ENCODE measurements at places on chromosomes 11 and 22.

DNA sequence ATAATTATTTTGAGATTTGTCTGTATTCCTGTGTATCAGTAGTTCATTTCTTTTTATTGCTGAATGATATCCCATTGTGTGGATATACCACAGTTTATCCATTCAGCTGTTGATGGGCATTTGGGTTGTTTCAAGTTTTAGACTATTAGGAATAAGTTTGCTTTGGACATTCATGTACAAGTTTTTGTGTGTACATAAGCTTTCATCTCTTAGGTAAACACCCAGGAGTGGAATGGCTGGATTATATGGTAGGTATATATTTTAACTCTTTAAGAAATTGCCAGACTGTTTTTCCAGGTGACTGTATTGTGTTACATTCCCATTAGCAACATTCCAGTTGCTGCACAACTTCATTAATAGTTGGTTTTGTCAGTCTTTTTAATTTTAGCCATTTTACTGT is 52.0 kb downstream of the ARHGEF12 start:
- DNase-seq: no peak

GRCh38 chr11:11931461-11932055 is 76.9 kb downstream of the DKK3 start:
- DNase-seq: peak; percentile 2

DNA sequence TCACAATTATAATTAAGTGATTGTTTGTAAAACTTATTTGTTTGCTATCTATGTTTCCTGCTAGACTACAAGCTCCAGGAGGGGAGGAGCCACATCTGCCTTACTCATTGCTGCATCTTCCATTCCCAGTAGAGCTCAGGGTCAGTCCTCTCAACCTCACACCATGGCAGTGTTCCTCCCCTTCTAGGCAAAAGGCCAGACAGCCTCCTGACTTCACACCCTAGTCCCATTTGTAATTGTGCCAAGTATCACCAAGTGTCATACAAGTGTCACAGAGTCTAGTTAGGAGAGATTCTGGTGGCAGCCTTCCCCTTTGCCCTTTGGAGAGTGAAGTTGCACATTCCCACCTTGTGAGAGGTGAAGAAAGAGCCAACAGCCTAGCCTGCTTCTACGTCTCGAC is 490.4 kb downstream of the INSC start:
- DNase-seq: no peak

DNA sequence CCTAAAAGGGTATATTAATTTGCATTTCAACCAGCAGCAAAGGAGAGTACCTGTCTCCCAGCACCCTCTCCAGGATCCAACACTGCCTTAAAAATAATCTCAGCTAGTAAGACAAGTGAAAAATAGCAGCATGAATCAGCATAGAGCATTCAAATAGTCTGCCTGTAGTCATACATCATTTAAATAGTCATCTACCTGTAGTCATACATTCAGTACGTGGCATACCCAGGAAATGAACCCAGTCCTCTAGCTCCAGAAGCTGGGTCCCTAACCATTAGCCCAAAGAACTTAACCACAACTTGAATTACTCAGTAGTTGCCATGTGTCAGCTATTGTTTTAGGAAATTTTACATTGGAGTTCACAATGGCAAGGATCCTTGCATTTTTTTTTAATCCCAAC is 9.3 kb downstream of the TENM4 start:
- DNase-seq: no peak

GRCh38 chr22:44566911-44567310 is 68.9 kb upstream of the RTL6 start:
- DNase-seq: no peak

GRCh38 chr22:32788904-32789624 is 12.4 kb upstream of the TIMP3 start:
- no peak for DNase-seq

- DNase-seq: peak; percentile 86
These were observed 39.7 kb upstream of the TH start for GRCh38 chr11:2211113-2211971.

GRCh38 chr11:10878408-10879214 is 20.8 kb upstream of the ZBED5 start:
- no peak for DNase-seq

DNA sequence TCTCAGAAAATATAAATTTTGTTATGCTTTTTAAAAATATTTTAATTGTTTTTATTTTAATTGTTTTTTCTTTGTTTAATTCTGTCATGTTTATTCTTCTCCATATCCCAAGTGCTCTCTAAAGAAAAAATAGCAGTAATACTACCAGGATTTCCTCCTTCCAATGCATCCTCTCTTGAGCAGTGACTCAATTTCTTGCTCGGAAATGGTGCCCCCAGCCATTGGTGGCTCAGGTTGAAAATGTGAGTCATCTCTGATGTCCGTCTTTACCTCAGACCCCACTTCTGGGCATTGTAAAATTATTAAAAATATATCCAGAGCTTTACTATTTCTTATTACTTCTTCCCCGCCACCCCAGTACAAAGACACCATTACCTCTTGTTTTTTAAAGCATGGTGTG is 898.5 kb downstream of the METTL15 start:
- DNase-seq: no peak

DNA sequence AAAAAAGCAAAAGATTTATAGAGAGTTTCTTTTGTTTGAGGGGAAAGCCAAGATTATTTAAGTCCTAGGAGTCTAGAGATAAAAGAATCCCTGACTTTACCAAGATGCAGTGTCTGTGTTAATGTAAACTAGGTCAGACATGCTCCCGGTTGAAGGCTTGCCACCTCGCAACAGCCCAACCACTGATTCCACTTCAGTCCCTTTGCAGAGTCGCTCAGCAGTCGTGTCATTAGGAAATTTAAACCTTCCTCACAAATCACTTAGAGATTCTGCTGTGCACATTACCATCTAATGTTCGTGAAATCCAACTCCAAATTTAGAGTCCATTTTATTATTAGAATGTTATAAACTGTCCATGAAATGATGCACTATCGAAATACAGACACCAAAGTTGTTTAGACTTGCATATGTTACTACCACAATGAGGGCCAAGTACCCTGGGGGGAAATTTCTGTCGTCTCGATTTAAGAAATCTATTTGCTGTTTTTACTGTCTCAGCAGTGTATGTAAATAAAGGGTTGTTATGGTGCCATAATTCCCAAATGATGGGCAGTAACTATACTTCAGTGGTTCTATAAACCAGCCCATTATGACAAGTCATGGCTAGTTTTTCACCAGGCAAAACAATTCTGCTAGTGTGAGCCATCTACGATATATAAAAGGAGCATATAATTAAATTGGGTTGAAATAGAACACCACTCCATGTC is 101.4 kb upstream of the MTNR1B start:
- DNase-seq: peak; percentile 97

- DNase-seq: no peak
These were observed 44.6 kb downstream of the COPB1 start for GRCh38 chr11:14454861-14455632.

GRCh38 chr11:92311616-92312449 is 87.2 kb downstream of the FAT3 start:
- no peak for DNase-seq

GRCh38 chr11:93537049-93537448 is 6.1 kb downstream of the SMCO4 start:
- DNase-seq: no peak

DNA sequence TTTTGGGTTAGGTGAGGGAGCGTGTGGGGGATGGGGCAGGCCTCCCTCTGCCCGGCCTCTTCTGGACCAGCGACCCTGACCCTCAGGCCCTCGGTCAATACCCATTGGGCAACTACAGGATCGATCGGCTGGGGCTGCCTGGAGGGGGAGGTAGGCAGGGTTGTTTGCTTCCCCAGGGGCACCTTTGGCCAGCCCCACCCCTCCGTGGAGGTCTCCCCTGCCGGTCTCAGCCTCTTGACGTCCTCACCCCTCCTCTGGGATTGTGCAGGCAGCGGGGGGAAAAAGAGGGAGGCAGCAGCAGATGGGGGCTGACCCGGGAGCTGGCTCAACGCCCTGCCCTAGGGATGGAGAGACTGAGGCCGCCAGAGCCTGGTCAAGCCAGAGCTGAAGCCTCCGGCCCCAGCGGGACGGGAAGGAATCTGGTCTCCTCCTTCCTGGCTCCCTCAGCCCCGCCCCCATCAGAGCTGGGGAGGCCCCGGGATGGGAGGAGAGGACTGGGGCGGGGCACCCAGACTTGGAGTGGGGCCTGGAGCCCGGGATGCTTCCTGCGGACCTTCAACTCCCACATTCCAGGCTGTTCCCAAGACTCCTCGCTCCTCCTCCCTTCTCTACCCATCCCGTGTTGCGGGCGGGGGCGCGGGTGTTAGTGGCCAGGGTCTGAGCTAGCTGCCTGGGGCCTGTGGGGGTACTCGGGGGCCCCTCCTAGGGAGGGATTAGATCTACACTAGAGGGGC is 14.4 kb upstream of the CDC42EP1 start:
- DNase-seq: no peak

- DNase-seq: no peak
These were observed 130.2 kb downstream of the TRIM44 start for GRCh38 chr11:35792846-35793192.

- DNase-seq: no peak
These were observed 18.3 kb downstream of the AMPD3 start for GRCh38 chr11:10473371-10473770.

DNA sequence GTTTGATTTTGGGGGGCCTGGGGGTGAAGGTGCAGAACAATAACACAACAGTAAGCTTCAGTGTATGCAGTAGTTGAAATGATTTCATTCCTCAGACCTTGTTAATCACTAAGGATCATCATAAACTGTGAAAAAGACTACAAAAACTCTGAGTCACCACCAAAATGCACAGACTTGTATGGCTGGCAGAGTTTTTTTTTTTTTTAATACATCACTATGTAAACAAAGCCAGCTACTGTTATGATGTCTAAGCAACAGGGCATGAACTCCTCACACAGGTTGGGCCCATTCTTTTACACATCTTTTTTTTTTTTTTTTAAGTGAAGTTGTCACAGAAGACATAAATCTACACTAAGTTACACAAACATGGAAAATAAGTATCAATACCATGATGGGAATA is 311.9 kb downstream of the GUCY1A2 start:
- DNase-seq: no peak

DNA sequence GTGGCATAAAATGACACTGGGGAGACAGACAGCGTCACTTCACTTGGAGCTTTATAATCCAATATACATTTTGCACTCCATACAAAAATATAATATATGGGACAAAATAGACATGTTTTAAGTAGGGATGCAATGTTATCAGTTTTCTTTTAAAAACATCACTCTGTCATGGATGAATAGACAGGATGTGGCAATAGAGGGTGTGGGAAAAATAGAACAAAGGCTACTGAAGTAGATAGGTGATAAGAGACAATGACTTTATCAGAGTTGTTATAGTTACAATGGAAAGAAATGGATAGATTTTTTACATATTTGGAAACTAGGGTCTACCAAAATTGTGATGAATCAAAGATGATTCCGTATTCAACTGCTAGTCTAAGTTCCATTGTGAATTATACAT is 13.1 kb upstream of the NOX4 start:
- no peak for DNase-seq

GRCh38 chr22:43853328-43853931 is 8.9 kb downstream of the SULT4A1 start:
- DNase-seq: no peak

GRCh38 chr11:96105197-96105895 is 181.4 kb upstream of the MTMR2 start:
- DNase-seq: no peak

DNA sequence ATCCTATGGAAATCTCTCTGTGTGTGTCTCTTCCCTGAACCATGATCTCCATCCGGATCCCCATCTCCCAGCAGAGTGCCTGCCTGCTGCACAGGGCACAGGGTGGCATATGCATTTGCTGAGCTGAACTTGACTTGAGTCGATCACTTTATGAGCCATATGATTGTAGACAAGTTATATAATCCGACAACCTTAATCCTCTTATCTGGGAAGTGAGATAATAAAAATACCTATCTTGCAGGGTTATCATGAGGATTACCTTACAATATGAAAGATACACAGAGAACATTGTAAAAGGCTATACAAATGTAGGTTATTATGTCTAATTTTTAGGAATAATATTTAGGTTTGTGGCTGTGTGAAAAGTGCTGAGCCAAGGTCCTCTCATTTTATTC is 124.5 kb downstream of the ST3GAL4 start:
- DNase-seq: no peak

DNA sequence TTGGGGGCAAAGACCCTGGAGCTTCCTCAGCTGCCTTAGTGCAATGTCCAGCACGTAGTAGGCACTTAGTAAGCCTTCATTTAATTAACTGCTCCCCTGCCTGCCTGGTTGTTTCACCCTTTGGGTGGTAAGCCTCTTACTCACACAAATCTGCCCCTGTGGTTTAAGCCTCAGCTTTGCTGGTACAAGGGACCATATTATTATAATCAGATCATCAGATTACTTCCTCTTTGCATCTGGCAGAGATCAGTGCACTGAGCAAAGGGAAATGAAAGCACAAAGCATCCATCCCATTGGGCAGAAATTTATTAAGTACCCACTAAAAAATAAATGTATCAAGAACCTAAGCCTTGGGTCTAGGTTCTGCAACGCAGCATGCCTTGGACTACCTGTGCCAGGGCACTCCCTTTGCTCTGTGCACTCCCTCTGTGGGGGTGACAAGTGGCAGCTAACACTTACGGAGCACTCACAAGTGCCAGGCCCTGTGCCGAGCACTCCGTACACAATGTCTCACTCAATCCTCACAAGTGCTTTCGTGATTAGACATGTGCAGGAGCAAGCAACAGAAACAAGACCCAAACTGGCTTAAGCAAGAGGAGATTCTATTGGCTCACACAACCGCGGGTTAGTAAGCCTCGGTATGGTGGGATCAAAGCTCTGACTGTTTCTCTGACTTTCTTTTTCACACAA is 34.9 kb upstream of the DAGLA start:
- DNase-seq: no peak

- DNase-seq: no peak
These were observed 1.9 kb upstream of the MOGAT2 start for GRCh38 chr11:75715688-75716087.

GRCh38 chr11:130646881-130647280 is 198.4 kb downstream of the ADAMTS15 start:
- DNase-seq: no peak

All from NCI-H2081 treated with DMSO at 0.1 percent for 48 hours (cell line).